ENCODE measurements at places on chromosomes 4 and X. TPM values are rescaled to one million over a fixed set of nuclear protein-coding genes. Genes with fewer than 3 reads are reported as not detected.

STBD1 gene
- 0.40 TPM for total RNA-seq

CYTL1 gene
- 4.6 TPM for total RNA-seq

LIMCH1 gene
- 20.7 TPM for total RNA-seq

TEX11 gene
- total RNA-seq, result not detected

IL2 gene
- not detected for total RNA-seq

RELL1 gene
- total RNA-seq, result 129 TPM

TGIF2LX gene
- not detected for total RNA-seq

RRH gene
- not detected for total RNA-seq

SH3BGRL gene
- 30.9 TPM for total RNA-seq

EPHA5 gene
- under 0.01 TPM for total RNA-seq

METTL14 gene
- 8.9 TPM for total RNA-seq

TBX22 gene
- not detected for total RNA-seq

TNMD gene
- not detected for total RNA-seq

Data from lung microvascular endothelial cell (primary cell).